ENCODE measurements at places on chromosomes 6 and 20.
A peak's percentile ranks its signal among the peaks of the same experiment; 100 is the strongest.

DNA sequence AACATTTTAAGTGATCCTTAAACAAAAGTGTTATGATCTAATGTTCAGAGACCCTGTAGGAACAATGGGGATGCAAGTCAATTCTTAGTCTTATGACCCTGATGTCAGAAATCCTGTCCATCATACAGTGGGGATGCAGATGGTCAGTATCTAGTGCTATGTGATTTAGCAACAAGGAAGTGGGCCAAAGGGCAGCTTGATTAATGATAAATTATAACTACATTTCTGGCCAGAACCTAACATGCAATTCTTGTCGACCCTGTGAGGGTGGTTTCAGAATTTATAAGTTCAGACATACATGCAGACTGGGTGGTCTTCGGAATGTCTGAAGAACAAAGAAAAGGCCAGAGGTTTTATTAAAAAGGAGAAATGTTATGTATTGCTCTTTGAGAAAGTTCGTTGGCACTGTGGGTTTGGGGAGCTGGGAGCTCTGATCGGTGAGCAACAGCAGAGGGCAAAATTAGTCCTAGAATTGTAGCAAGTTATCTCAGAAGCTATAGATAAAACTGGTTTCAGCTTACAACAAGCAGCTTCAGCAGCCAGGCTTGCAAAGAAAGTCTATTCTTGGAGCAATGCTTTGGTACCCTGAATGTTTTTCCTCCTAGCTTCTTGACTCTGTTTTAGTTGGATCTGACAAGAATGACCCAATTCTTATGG lies 50.8 kb downstream of the RPF2 start:
- peak; percentile 70 for DNase-seq

DNA sequence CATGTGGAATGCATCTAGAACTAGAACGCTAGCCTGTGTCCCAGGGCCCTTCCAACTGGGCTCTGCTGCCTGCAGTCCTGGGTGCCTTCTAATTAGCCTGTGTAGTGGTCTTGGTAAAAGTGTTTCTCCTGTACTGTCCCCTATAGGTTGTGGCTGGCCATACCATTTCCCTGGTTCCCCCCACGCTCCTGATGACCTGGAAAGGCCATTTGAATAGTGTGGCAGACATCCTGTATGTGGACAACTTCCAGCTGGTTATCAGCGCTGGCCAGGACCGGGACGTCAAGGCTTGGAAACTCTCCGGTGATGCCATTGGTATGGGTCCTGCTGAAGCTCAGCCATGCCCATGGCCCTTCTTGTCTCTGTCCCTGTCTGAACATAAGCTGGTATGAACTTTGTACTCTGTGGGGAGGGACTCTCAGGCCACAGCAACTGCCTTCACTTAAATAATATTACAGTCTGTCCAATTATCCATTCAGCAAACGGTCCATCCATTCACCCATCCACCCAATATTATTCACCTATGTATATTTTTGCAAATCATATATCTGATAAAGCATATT lies 60.7 kb downstream of the SUN5 start:
- no peak for DNase-seq

GRCh38 chr6:75117701-75118100 lies 88.2 kb downstream of the COL12A1 start:
- peak; percentile 43 for DNase-seq

DNA sequence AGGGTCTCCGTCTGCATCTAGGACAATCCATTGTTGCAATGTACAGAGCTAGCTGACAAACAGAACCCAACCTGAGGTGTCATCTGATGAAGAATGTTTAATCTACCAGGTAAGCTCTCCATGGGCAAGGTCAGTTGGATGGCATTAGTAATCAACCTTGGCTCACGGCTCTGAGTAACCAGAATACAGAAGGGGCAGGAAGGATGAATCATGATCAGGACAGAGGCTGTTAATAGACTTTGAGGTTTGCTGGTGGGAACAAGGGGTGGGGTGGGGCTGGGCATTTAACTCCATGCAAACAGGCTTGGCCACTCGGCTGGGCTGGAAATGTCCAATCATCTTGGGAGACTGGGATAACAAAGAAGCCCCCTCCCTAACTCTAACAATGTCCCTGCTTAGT lies 77.1 kb upstream of the MRPS10 start:
- peak; percentile 46 for DNase-seq

DNA sequence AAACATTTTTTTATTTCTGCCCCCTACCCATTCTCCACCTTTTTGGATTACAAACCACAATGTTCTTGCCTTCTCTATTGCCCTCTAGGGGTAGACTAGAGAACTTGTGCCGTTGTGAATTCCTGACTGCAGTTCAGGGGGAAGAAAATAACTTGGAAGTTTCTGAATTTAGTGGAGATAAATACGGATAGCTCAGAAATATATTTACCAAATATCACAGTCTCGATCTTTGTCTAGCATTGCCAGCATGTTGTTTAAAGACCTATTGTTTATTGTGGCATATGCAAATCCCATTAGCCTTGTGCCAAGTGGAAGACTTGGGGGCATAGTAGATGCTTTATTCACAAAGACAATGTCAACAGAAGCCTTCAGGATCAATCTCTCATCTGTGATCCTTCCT lies 154.1 kb upstream of the MMS22L start:
- peak; percentile 46 for DNase-seq

DNA sequence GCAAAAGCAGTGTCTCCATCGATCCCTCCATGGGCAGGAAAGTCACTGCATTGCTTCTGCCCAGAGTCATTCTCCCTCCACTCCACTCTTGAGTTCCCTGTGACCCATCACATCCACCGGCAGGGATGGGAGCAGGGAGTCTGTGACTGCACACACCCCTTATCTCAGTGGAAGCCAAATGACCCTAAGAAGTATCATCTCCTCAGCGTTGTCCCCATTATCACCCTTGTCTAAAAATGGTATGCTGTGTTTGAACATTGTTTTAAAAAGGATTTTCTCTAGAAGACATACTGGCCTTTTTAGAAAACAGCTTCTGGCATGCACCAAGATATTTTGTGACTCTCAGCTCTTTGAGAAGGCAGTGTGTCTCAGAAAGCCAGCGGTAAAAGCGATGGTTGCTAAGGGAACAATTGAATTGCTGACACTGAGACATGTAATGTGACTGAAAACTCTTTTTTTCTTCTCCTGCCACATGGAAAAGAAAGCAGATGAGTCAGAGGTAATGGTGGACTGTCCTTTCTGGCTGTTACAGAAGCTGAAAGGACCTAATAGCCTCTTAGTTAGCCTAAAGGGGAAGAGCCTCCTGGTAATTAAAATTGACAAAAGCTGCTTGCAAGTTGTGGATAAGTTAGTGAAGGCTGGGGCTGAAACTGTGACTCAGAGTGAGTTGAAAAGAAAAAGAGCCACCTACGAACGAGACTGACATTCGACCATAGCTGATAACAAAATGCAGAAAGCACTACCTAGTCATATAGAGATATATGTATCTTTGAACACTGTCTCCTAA lies 120.5 kb downstream of the MAP3K7 start:
- DNase-seq, result peak; percentile 33

DNA sequence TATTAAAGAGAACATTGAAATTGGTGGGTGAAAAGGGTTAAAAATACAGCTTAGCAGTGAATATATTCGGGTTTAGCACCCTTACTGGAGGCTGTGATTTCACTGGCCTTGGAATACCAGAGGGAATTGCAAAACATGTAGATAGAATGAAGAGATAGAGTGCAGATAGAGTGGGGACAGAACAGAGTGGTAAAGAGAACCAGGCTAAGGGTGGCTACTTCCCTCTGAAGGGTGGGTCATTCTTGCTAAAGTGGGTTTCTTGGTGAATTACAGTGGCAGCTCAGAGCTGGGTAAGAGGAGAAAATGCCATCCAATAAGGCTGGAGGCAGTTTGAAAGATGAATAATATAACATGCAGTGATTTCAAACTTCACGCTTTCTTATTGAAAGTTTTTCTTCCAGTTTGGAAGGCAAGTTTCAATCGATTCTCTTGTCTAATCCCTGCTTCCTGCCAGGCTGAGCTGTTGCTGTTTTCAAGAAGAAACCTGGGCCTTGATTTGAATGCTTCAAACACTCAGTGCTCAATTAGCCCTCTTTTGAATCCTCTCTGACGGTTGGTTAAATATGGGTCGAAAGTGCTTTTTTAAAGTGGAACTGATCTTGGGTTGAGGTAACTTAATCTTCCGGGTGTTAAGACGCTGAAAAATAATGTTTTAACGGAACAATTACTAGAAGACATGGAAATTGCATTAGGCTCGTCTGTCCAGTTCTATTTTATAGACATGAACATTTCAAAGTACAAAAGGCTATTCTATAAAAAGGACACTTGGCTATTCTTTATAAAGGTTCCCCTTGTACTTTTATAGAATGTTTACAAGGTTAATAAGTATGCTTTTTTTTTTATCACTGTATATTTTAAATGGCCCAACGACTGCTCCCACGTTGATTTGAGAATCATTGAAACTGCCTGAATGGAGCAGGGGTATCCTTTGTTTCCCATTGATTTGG lies 203.3 kb downstream of the BCAS1 start:
- DNase-seq, result no peak

GRCh38 chr6:138545621-138545980 lies 46.3 kb upstream of the NHSL1 start:
- peak; percentile 86 for DNase-seq

GRCh38 chr20:47818996-47819609 lies 33.8 kb upstream of the SULF2 start:
- DNase-seq, result no peak

- peak; percentile 23 for DNase-seq
Measured at GRCh38 chr20:57498425-57499400, 26.2 kb downstream of the CTCFL start.

GRCh38 chr6:143062551-143062950 lies 1.9 kb downstream of the AIG1 start:
- DNase-seq, result no peak

- DNase-seq, result no peak
Measured at GRCh38 chr6:52931351-52931750, 21.9 kb upstream of the GSTA3 start.

DNA sequence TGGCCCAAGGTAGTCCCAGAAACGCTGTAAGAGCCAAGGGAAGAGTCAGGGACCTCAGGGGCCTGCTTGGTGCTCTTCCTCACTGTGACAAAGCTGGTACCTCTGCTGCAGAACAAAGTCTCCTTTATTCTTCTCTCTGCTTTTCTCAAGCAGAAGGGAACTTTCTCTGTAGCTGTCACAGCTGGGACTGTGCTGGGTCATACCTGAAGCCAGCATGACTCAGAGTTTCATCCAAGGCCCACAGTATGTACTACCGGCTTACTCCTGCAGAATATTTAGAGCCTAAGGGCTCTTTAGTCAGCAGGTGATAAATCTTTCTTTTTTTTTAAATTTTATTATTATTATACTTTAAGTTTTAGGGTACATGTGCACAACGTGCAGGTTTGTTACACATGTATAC lies 183.2 kb downstream of the TINAG start:
- DNase-seq, result no peak

DNA sequence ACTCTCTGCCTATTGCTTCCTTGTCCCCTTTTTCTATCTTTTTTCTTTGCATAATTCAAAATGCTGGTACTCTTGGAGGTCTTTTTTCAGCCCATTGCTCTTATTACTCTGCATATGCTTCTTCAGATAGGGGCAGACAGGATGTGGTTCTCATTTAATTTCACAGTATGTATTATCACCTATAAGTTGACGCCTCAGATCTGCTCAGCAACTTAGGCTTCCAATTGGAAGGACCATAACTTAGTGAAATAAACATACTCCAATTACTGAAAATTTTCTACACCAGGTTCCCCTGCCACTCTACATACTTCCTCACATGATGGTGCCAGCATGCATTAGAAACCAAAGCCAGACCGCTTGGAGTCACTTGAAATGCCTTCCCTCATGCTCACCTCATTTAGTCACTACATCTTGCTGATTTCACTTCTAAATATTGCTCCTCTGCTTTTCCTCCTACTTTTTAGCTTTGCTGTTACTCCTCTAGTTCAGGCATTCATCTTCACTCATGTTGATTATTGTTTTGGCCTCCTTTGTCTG lies 34.5 kb upstream of the AHI1 start:
- no peak for DNase-seq

- DNase-seq, result no peak
Measured at GRCh38 chr6:167937948-167938911, 59.2 kb upstream of the KIF25 start.

DNA sequence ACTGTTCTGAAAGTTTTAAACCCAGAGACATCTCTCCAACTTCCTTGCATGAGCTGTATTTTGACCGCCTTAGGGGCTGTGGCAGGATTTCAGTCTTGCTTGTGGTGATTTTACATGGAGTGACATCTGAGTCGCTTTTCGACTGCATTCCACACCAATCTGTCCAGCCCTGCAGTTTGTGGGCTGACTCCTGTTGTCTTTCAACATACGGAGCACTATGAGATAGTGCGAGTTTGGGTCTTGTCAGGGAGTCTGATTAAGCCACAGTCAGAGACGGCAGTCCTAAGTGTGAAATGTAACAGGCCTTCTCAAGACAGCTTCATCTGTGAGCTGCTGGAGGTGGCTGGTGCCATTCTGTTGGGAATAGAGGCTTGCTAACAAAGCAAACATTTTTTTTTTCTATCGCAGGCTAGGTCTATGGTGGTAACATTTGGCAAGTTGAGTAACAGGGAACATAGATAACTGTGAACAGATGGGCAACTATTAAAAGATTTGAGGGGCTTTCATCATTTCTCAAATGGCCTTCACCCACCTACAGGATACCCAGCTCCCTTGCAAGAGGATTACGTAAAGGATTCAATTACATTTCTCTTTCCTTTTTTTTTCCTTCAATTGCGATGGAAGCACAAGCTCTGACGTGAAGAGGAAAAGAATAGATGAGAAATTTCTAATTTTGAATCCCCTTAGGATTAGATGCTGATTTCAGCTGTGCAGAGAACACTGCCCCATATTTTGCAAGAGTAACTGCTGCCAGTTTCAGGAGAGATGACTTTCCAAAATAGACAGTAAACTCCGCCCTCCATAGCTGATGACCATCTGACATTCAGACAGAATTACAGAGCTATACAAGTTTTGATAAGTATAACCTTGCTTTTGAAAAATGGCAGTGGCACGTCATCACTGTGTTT lies 25.1 kb downstream of the CAP2 start:
- DNase-seq, result peak; percentile 50

DNA sequence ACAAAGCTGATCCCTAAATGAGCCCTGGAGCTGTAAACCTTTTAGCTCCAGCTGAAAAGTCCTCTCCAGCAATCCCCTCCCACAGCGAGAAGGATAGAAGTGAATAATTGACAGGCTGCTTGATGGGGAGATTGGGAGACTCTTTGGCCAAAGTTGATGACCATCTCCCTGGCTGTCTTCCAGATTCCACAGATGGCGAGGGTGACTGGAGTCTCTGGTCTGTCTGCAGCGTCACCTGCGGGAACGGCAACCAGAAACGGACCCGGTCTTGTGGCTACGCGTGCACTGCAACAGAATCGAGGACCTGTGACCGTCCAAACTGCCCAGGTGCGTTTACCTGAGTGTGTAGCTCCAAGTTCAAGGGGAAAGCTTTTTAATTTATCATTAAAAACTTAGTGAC lies 67.3 kb downstream of the ISM1 start:
- no peak for DNase-seq

DNA sequence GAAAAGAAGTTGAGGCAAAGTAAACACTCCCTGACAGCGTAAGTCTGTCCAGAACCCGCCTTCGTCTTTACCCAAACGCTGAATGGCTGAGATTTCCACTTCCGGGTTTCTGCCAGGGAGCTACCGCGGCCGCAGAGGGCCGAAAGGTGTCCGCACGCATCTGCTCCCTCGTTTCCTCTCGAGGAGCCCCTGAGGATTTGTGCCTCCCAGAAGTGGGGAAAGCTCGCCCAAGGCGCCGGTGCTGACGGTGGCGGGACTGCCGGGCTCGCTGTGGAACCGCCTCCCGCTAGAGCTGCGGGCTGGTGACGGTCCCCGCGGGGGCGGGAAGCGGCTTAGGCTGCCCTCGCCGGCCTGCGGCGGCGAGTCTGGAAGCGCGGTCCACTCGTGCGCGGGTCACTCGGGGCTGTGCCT lies 1760.2 kb upstream of the DEFB115 start:
- DNase-seq, result peak; percentile 52

GRCh38 chr6:131754715-131755567 lies 44.1 kb upstream of the CTAGE9 start:
- no peak for DNase-seq

All from choroid plexus epithelial cell (primary cell).